ENCODE measurements at places on chromosomes 6 and 20.

- DNase-seq, result peak; percentile 57
Measured at GRCh38 chr6:158653577-158654354, 3.9 kb downstream of the SYTL3 start.

DNA sequence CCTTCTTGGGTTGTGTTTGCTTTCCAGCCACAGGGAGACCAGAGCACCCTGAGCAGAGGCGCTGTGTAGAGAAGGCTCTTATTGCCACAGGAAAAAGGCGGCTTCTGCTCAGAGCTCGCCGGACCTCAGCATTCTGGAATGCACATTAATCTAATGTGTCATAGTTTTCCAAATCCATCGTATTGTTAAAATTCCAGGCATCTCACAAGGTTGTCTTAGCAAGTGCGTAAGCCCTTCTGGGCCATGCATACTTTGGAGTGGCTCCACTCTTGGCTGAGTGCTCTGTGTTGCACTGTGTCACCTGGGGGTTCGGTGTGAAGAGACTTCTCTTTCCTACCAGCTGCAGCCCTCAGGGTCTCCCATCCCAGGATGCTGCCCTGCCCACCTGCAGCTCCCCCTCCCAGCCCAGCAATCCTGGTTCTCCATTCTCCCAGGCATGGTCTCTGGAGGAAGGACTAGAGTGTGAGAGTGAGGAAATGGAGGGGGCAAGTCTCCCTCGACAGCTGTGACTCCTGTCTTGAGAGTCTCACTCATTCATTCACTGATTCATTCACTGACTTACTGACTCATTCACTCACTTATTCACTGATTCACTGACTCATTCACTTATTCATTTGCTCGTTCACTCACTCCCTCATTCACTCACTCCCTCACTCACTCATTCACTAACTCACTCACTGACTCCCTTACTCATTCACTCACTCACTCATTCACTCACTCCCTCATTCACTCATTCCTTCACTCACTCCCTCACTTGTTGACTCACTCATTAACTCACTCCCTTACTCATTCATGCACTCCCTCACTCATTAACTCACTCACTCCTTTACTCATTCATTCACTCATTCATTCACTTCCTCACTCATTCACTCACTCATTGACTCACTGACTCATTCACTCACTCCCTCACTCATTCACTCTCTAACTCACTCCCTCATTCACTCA is 83.7 kb upstream of the MPC1 start:
- no peak for DNase-seq

GRCh38 chr20:48621376-48622078 is 206.3 kb downstream of the PREX1 start:
- DNase-seq, result no peak

GRCh38 chr6:34858681-34859080 is 29.2 kb downstream of the TAF11 start:
- DNase-seq, result no peak

DNA sequence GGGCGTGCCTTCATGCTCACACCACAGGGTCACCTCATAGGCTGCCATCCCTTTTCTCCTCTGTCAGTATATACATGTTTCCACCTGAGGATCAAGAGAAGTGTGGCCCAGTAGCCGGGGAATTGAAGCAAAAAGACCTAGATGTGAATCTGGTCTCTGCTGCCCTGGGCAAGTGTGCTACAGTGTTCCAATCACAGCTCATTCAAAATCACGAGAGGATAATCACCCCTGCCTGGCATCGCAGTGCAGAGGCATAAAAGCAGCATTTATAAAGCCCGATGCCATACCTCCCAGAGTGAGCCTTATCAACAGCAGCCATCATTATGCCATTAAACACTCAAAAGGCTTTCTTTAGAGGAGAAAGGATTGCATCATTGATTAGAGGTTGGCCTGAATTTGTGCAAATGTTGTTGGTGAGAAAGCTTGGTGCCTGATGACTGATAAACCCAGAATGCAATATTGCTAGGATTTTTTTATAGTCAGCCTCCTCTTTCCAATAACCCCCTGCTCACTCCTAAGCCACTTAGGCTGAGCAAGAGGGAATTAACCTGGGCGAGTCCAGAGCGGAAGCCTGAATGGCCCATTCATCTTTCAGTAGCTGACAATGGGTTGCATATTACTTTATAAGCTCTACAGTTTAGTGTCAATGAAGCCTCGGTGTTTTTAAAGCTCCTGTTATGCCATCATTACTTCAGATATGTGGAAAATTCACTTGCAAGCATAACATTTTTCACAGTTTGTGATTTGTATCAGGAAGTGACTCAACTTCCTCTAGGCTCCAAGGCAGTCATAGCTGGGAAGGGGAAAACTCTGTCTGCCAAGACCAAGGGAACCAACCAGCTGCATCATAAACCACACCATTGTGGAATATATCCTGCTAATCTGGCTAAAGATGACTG is 92.5 kb upstream of the NXT1 start:
- no peak for DNase-seq

- no peak for DNase-seq
Measured at GRCh38 chr6:47836639-47837038, 54.8 kb downstream of the OPN5 start.

DNA sequence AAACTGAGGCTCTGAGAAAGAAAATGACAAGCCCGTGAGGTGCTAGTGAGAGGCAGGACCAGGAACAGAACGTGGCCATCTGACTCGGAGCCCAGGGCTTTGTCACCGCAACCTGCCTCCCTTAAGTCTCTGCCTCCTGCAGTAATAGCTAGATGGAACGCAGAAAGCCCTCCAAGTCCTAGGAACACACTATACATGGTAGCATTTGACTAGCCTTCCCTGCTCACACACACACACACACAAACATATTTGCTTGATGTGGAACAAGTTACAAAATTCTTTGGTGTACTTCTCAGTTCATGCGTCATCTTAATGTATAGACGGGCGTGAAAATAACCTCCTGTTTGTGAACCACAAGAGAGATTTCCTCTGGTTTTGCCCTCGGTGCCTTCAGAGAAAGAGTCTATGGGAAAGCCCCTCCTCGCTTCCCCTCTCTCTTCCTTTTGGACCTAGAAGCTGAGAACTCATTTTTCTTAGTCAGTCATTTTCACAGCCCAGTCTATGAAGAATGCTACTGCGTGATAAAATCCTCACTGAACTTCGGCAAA is 38.8 kb downstream of the C6orf52 start:
- DNase-seq, result no peak

- no peak for DNase-seq
Measured at GRCh38 chr6:33696548-33697518, 14.7 kb downstream of the UQCC2 start.

DNA sequence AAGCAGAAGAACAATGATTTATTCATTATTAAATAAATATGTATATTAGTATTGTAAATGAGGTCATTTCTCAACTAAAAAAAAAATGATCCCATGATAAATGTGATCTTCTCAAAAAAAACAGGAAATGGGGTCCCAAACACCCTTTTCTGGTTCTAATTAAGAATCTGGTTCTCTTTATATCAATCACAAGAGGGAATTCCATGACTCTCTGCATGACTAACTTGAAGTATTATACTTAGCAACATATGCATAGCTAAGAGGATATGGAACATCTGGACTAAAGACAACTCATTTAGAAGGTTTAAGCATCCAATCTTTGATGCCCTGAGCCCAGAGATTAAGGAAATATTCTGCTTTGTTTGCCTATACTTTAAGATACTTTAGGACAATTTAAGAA is 89.7 kb upstream of the EMILIN3 start:
- DNase-seq, result no peak

- DNase-seq, result no peak
Measured at GRCh38 chr6:89662659-89663223, 24.2 kb upstream of the LYRM2 start.

- no peak for DNase-seq
Measured at GRCh38 chr20:37319151-37319671, 26.7 kb upstream of the SRC start.

DNA sequence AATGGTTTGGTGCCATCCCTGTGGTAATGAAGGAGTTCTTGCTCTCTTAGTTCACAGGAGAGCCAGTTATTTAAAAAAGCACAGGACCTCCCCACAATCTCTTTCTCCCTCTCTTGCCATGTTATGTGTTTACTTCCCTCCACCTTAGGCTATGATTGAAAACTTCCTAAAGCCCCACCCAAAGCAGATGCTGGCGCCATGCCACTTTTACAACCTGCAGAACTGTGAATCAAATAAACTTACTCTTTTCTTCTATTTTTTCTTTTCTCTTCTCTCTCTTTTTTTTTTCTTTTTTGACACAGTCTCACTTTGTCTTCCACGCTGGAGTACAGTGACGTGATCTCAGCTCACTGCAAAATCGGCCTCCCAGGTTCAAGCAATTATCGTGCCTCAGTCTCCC is 508.4 kb upstream of the EPHA7 start:
- no peak for DNase-seq

GRCh38 chr6:89239338-89239737 is 22.2 kb upstream of the GABRR1 start:
- no peak for DNase-seq

DNA sequence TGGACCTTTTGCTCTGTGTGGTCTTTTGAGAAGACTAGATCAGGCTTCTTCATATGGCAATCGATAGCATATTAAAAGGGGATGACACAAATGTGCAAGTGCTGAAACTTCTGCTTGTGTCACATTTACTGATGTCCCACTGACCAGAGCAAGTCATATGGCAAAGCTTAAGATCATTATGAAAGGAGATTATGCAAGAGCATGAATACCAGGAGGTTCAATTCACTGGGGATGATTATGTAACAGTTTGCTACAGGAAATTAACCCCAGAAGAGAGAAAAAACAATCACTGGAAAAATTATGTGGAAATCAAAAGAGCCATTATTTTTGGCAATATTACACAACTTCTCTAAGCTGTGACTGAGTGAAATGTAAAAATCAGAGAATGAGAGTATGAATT is 13.7 kb upstream of the PRDM13 start:
- DNase-seq, result no peak

- no peak for DNase-seq
Measured at GRCh38 chr6:24149296-24149695, 23.3 kb downstream of the NRSN1 start.

DNA sequence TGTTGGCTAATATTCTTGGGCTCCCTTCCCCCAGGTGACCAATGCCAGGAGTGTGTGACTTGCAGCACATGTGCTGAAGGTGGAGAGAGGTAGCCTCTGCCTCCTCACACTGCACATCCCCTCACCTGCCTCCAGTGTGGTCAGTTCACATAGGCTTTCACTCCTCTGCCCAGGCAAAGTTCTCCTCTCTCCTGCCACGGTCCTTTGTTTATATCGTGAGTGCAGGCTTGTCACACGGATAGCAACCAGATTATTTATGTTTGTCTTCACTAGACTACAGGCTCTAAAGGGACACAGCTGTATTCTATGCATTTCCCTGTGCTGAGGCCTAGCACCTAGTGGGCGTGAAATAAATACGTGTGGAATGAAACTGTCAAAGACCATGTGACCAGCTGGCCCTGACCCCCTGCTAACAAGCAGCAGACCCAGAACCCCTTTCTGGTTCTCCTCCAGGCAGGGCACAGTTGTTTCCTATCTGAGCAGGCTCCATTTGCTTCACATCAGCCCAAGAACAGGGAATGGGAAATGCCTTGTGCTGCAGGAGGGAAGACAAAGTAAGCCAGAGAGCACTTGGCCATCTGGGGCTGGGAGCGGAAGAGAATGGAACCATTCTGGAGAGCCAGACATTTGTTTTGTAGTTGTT is 42.3 kb downstream of the UNC5CL start:
- DNase-seq, result no peak

DNA sequence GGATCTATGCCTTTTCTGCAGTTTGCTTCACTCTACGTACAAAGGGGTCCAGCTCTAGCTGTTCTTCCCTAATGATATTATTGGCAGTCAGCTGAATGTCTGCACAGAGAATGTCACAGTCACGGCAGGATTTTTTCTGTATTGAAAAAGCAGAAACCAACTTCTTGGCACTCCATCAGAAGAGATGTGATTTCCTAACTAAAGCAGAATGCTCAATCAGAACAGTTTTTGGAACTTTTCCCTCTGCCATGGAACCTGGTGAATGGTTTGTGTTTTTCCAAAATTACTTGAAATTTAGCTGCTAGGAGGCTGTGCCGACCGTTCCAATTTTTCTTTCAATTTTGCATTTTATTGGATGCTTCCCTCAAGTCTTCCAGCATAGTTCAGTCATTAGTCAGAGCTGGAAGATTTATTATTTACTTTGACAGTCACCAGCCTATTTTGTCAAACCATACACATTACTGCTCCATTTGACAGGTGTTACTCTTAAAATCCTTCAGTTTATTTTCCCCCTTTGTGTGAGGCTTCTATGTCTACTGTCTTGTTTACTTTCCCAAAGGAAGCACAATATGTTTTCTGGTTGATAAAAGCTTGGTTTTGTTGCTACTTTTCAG is 259.6 kb upstream of the EPHA7 start:
- DNase-seq, result no peak

DNA sequence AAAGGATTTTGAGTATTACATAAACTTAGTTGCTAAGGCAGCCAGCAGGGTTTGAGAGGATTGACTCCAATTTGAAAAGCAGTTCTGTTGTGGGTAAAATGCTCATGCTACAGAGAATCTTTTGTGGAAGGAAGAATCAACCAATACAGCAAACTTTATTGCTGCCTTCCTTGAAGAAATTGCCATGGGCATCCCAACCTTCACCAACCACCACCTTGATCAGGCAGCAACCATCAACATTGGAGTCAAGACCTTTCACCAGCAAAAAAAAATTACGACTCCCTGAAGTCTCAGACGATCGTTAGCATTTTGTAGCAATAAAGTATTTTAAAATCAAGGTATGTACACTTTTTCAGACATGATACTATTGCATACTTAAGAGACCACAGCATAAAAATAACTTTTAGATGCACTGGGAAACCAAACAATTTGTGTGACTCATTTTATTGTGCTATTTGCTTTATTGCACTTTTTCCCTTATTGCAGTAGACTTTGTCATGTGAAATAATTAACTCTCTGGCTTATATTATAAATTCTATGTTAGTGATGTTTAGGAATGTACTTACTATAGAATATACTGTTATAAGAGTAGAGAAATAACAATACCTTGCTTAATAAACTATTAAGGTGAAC is 390.8 kb downstream of the CDKAL1 start:
- no peak for DNase-seq

GRCh38 chr20:4490606-4491280 is 231.0 kb upstream of the PRND start:
- DNase-seq, result no peak

GRCh38 chr6:38493931-38494547 is 145.7 kb downstream of the BTBD9 start:
- peak; percentile 73 for DNase-seq

GRCh38 chr20:32370897-32371296 is 12.8 kb downstream of the ASXL1 start:
- DNase-seq, result no peak

DNA sequence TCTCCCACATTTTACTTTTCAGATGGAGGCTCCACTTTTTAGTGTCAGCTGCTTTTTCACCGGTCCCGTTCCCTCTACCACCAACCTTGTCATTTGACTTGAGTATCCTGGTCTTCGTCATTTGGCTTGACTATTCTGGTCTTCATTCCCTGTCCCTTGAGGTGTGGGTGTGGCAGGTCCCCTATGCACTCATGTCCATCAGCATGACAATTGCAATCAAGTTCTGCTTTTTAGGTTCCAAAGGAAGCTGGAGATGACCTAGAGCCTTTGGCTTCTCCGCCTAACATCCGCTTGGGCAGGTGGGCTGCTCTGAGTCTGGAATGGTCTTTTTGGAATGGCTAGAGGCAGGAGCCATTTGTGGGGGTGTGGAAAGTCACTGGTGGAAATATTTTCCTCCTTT is 99.8 kb upstream of the MLN start:
- DNase-seq, result no peak
